ENCODE measurements at places on chromosomes 7 and 10.

- DNase-seq = no peak
- no peaks in the 10 kb centered on the region for H3K27me3 ChIP-seq
- peaks cover 21% of the 10 kb centered on the region for H3K4me1 ChIP-seq
- no peaks in the 10 kb centered on the region for H3K36me3 ChIP-seq
- no peak overlapping the region for H3K4me3 ChIP-seq
Measured at GRCh38 chr10:91191584-91191919, 28.9 kb upstream of the PCGF5 start.

GRCh38 chr7:3064067-3064466 lies 20.4 kb upstream of the CARD11 start:
- H3K36me3 ChIP-seq = no peaks in the 10 kb centered on the region
- H3K4me1 ChIP-seq = no peaks in the 10 kb centered on the region
- H3K27ac ChIP-seq = no peak overlapping the region
- DNase-seq = no peak
- H3K4me3 ChIP-seq = no peak overlapping the region
- H3K27me3 ChIP-seq = peaks cover 7% of the 10 kb centered on the region

DNA sequence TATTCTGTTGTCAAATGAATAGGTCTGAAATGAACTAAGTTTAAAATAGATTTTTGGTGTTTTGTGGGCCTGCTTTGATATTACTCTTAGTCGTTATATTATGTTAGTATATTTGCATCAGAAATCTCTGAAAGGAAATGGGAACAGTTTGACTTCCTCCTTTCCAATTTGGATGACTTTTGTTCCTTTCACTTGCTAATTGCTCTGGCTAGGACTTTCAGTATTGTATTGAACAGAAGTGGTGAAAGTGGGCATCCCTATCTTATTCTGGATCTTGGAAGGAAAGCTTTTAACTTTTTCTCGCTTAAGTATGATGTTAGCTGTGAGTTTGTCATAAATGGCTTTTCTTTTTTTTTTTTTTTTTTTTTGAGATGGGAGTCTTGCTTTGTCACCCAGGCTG lies 273.6 kb upstream of the DKK1 start:
- no peaks in the 10 kb centered on the region for H3K36me3 ChIP-seq
- no peak overlapping the region for H3K4me3 ChIP-seq

DNA sequence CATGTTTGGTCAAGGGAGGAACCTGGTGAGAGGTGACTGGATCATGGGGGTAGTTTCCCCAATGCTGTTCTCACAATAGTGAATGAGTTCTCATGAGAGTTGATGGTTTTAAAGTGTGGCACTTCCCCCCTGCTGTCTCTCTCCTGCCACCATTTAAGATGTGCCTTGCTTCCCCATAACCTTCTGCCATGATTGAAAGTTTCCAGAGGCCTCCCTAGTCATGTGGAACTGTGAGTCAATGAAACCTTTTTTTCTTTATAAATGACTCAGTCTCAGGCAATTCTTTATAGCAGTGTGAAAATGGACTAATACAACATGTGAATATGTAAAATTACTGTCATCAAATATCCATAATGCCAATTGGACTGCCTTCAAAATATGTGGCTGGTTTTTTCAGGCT lies 165.5 kb upstream of the TARP start:
- no peaks in the 10 kb centered on the region for H3K36me3 ChIP-seq
- no peak overlapping the region for H3K27ac ChIP-seq
- no peaks in the 10 kb centered on the region for H3K4me1 ChIP-seq
- no peak for DNase-seq
- H3K27me3 ChIP-seq = no peaks in the 10 kb centered on the region

DNA sequence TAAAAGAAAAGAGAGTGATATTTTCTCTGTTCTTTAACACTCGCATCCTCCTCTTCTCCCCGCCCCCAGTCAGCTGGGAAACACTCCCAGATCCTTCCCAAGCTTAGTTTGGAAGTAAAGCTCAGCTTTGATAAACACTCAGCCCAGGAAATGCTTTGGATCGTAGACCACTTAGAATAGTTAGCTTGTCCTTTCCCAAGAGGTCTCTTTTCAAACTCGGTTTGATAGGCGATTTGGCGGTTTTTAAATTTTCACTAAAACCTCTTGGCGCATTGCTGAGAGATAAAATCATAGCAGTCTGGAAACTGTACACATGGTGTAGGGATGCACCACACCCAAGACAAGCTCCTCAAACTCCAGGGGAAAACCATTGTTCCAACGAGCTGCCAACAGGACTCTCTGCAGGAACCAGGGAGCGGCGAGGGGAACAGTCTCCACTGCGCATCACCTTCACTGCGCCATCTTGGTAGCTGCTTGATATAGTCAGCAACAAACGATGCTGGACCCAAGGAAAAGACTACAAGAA lies 22.3 kb downstream of the SMURF1 start:
- H3K4me3 ChIP-seq = no peak overlapping the region
- no peaks in the 10 kb centered on the region for H3K27me3 ChIP-seq
- H3K36me3 ChIP-seq = no peaks in the 10 kb centered on the region
- H3K27ac ChIP-seq = peak overlapping the region; percentile 57
- peak; percentile 50 for DNase-seq

- H3K27ac ChIP-seq = peak overlapping the region; percentile 100
- no peaks in the 10 kb centered on the region for H3K27me3 ChIP-seq
- H3K36me3 ChIP-seq = peaks cover 66% of the 10 kb centered on the region
- DNase-seq = no peak
- H3K4me3 ChIP-seq = peak overlapping the region; percentile 96
Measured at GRCh38 chr10:3777981-3778691, 6.9 kb downstream of the KLF6 start.

GRCh38 chr10:110863361-110863760 lies 8.4 kb upstream of the PDCD4 start:
- DNase-seq = no peak
- no peaks in the 10 kb centered on the region for H3K27me3 ChIP-seq

All from heart left ventricle (tissue), 16 donors.